ENCODE measurements at places on chromosomes 2 and 18. TPM values are rescaled to one million over a fixed set of nuclear protein-coding genes. Genes with fewer than 3 reads are reported as not detected.

The R3HDM1 gene
- total RNA-seq, result 8.6 TPM

DNA sequence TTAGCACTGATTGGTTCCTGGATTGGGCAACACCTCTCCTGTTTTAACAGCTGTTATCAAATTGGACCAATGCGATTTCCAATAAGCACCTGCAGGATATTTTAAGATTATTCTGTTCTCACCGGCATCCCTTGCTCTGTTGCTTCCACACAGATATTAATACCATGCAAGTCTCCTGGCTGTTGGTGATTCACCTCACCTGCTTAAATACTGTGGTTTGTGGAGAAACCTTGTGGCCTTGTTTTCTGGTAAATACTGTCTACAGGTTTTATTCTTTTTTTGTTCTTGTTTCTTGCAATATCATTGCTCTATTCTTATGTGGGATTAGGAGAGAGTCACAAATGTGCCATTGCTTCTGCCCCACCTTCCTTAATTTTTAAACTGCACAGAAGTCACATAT is 448.1 kb upstream of the NXPH2 start:
- DNase-seq, result no peak

The TRAF3IP1 gene
- 8.4 TPM for total RNA-seq

The ANKRD30BL gene
- 0.16 TPM for total RNA-seq

The FAM237A gene
- total RNA-seq, result not detected

Measured in fibroblast of the aortic adventitia (primary cell).